CD4-positive, alpha-beta T cell treated with Interleukin-4 for 1 hour (primary cell): ENCODE measurements at places on chromosomes 11 and 22.

DNA sequence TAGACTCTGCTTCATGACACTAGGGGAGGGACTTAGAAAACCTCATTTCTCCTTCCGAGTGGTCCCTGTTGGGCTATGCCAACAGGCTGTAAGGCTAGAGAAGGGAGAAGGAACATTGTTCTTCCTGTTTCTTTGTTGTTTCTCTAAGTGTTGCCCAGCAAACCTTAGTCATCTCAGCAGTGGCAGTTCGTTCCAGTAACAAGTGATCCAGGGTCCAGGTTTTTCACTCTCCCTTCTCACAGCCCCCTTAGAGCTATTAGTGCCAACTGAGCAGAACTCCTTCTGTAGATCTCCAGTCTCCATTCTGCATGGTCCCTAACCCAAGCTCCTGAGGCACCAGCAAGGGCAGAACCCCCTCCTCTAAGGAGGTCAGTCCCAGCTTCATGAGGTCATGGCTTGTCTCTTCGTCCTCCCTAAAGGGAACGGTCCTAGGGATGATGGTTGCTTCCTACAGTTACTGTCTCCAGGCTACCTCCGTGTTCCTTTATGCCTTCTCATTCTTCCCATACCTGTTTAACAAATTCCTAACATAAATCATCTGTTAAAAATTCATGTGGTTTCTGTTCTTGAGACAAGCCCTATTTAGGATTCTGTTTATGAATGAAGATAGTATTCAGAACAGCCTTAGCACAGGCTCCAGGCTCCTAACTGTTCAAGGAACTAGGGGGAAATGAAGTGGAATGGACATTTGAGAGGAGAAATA lies 168.6 kb upstream of the UBASH3B start:
- no peak for DNase-seq

DNA sequence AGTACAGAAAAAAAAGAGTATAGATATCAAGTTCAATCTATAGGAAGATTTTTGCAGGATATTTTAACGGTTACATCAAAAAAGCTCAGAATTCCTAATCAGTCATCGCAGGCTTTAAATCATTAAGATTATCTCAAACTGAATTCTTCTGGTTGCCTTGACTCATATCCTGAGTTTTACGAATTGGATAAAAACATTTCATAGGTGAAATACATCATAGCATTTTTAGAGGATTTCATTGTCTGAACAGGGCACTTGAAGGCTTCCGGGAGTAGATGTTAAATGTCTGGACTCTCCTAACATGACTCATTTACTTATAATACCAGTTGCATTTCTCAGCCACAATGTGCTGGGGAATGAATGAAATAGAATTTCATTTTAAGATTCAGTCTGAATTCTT lies 2216.6 kb upstream of the RAG2 start:
- no peak for DNase-seq

DNA sequence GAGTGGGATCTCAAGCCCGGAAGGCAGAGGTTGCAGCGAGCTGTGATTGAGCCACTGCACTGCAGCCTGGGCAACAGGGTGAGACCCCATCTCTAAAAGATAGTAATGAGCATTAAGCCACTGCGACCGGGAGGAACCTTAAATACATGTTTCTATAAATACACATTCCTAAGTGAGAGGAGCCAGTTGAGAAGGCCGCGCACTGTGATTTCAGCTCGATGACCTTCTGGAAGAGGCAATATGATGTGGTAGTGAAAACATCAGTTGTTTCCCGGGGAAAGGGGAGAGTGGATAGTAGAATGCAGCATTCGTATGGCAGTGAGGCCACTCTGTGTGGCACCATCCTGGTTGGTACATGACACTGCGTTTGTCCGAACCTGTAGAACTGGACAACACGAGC lies 18.0 kb downstream of the PTDSS2 start:
- DNase-seq: no peak

GRCh38 chr22:40708177-40708576 lies 28.9 kb downstream of the MCHR1 start:
- no peak for DNase-seq

DNA sequence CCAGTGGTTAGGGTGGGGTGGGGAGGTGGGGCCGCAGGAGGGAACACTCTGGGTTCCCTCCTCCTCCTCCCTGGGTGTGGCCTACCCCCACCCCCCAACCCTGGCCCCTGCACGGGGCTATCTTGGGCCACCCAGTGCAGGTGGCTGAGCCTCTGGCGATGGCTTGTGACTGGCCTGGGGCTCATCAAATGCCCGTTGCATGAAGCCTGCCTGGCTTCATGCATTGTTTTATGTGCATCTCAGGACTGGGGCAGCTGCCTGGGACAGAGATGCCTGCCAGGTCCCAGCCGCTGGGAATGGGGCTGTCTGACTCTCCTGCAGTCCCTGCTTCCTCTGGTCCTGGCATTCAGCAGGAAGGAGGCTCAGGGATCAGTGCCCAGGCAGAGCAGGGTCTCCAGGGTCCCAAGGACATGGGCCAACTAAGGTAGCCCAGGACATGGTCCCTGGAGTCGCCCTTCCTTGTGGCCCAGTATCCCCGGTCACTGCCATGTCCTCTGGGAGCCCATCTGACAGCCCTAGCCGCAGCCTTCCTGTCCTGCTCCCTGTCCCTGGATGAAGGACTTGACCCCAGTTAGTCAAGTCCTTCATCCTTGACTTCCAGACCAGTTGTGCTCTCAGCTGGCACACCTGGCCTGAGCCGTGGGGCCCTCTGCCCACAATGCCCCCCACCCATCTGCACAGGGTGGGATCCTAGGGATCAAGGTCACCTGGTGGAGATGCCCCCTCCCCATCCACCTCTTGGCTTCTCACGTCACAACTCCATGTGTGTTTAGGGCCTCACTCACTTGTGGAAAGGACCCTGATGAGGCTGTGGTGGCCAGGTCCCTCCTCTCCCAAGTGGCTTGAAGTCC lies 112.1 kb upstream of the FGF3 start:
- DNase-seq: no peak

- DNase-seq: no peak
Measured at GRCh38 chr11:88281317-88281712, 56.2 kb downstream of the CTSC start.

- DNase-seq: no peak
Measured at GRCh38 chr11:64765851-64766665, 6.3 kb upstream of the PYGM start.

DNA sequence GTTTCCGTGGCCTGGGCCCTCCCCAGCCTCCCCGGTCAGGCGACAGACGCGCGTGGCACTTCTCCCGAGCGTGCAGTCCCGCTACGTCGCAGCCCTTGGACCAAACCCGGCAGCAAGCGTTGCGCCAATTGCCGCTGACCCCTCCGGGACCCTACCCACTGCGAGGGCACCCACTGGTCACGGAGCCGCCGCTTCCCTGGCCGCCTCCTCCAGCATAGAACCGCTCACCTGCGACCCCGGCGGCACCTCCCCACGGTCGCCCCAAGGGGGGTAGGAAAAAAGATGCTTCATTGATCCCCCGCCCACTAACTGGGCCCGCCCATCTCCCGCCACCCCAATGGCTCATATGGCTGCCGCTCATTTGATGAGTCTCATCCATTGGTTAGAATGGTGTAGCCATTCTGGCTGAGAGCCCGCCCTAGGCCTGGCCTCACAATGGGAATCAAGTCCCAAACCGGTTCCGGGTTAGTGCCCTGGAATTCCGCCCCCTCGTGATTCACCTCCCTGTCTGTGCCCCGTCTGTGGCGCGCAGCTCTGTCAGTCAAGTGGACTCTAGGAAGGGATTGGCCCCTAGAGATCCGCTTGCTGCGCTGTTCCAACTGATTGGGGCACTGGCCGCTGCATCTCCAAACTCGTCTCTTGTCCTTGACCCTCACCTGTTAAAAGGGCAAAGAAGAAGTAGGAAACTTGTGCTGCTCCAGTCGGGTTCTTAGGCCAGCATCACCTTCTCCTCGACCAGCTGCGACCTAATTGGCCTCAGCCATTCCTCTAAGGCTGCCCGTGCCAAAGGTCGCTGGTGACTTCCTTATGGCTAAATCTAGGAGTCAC lies at the start of gene MSANTD4:
MSANTD4 (minus strand) TSS at position 274 of the 828 bp plus-strand sequence. CDS start 11,323 bp downstream, outside the sequence.
- DNase-seq: peak; percentile 98

GRCh38 chr11:134984421-134984820 lies 572.4 kb upstream of the B3GAT1 start:
- no peak for DNase-seq
